Stimulated activated CD4-positive, alpha-beta T cell treated with anti-CD3 and anti-CD28 coated beads, TNF-alpha, amount 100 ng/mL, for 1 hour (primary cell): ENCODE measurements at places on chromosomes 3 and 15.

DNA sequence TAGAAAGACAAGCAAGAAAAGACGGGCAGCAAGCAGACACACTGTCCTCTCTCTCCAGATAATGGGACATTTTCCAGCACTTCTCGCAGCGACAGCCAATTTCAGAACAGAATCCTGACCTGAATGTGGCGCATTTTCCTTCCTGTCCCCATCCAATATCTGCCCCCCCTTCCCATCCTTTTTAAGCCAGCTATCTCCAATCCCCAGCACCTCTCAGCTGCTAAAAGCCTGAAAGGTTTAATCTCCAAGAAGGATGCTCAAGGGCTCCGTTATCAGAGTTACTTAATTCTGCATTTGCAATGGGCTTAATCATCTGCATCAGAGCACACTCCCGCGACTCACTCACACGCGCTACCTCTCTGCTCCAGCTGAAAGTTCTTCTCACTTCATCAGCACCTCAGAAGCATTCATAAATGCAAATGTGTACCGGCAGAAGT is 50.5 kb downstream of the SRGAP3 start:
- DNase-seq = no peak

DNA sequence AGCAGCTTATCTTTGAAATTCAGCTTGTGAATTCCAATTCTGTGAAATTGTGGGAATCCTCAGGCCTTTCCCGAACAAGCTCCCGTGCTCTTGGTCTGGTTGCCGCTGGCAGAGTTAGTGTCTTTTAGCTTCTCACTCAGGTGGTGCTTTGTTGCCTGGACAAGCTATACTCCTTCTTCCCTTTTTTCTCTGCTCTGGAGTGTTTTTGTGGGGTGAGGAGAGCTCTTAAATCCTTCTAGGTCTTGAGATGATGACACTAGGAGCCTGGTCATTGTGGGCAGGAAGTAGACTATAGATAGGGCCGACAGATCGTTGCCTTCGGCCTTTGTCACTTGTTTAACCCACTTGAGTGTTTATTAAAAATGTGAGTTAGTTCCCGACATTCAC is 93.8 kb downstream of the SLCO3A1 start:
- no peak for DNase-seq

GRCh38 chr15:90808517-90809235 is 59.7 kb upstream of the FURIN start:
- no peak for DNase-seq

DNA sequence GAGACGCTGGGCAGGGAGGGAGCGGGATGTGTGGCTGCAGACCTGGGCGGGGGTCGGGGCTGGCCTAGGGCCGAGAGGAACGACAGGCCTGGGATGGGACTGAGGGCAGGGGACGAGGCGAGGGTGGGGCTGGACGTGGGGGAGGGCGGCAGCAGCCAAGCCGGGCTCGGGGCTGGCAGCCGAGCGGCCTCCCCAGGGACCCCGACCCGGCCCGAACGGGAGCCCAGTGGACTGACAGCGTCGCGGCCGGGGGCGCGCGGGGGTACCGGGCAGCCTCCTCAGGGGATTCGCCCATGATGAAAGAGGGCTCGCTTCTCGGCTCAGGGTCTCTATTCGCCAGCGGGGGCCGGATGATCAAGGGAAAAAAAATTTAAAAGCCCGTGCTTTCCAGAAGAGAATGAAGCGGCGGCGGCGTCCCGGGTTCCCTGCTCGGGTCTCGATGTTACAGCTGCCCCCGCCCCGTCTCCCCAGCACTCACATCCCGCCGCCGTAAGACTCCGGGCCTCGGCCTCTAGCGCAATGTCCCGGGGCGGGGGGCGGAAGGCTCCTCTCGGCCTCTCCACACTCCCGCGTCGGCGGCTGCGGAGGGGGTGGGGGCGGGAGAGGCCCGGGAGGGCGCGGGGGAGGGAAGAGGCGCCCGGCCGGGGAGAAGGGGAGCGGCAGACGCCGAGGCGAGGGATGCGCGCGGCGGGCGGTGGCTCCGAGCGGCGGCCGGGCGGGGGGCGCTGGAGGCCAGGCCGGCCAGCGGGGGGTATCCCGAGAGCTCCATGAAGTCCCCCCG is 4.3 kb downstream of the PTH1R start:
- DNase-seq = no peak

DNA sequence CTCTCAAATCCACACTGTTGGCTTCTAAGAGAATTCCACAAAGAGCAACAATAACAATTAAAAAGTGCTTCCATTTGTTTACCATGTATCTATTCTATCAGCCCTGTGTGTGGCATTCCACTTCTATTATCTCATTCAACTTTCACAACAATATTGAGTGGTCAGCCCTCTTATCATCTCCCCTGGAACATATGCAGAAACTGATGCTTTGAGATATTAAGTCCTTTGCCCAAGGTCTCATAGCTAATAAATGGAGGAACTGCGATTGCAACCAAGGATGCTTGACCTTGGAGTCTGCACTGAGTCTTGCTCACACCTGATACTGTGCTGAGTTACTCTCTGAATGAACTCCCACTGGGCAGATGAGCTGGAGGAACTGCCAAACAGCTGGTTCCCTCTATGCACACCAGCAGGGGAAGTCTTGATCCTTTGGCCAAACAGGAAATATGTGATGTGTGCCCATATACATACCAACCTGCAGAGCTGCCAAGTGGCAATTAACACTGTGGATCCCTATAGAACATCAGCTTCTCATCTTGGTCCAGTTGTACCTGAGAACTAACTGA is 144.7 kb upstream of the WNT5A start:
- DNase-seq = no peak

GRCh38 chr15:61090386-61091288 is 138.5 kb downstream of the RORA start:
- DNase-seq = no peak

GRCh38 chr15:65396283-65396964 is 18.6 kb upstream of the IGDCC3 start:
- no peak for DNase-seq

DNA sequence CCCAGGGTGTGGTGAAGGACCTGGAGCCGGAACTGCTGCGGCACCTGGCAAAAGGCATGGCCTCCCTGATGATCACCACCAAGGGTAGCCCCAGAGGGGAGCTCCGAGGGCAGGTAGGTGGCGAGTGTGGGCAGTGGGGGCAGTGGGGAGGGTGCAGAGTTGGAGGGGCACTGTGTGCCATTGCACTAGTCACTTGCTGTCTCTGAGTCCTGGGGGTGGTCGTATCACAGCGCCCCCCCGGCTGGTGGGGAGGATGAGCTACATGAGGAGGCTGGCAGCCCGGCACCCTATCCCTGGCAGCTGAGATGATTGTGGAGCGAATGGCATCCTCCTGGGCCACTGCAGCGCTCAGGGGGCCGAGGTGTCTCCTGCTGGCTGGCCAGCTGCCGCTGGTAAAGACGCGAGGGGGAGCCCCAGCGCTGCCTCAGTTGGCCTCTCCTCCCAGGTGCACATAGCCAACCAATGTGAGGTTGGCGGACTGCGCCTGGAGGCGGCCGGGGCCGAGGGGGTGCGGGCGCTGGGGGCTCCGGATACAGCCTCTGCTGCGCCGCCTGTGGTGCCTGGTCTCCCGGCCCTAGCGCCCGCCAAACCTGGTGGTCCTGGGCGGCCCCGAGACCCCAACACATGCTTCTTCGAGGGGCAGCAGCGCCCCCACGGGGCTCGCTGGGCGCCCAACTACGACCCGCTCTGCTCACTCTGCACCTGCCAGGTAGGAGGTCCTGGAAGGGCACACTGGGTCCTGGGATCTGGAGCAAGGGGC is 6.4 kb downstream of the CHRD start:
- no peak for DNase-seq

DNA sequence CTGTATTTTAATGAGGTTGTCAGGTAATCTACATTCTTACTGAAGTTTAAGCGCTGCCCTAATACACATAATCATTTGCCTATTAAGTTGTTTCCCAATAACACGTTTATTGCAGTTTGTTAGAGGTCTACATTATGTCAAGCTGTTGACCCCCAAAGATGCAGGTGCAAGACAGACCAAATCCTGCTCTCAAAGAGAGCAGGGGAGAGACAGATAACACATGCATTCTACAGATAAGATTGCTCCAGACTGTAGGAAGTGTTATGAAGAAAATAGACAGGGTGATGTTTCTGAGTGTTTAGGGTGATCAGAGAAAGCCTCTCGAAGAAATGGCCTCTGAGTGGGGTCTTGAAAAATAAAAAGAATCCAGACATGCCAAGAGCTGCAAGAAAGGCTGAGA is 24.8 kb upstream of the OXTR start:
- no peak for DNase-seq
